Hematopoietic multipotent progenitor cell treated with erythropoietin and hydrocortisone succinate and interleukin-3 and kit ligand, for 4 days (in vitro differentiated cells): ENCODE measurements at places on chromosomes 1 and 21.

GRCh38 chr1:18776777-18777176, 82.7 kb downstream of the TAS1R2 start:
- no peak for DNase-seq

- no peak for DNase-seq
These were observed 6.2 kb downstream of the RCC2 start for GRCh38 chr1:17433261-17433660.

GRCh38 chr21:40356644-40357043, 489.4 kb downstream of the PCP4 start:
- no peak for DNase-seq

DNA sequence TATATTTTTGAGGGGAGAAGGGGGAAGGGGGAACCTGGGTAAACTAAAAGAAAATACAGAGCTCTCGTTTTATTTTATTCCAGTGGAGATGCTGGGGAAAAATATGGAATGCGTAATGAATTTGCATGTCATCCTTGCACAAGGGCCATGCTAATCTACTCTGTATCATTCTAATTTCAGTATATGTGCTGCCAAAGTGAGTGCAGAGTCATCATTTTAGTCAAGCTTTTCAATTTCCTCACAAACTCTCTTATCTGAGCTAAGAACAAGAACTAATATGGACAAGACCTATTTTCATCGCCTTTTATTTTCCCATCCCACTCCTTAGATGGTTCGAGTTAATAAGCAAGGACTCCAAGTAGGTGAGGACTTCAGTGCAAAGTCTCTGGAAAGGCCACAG, 13.2 kb downstream of the ADORA3 start:
- DNase-seq, result no peak

DNA sequence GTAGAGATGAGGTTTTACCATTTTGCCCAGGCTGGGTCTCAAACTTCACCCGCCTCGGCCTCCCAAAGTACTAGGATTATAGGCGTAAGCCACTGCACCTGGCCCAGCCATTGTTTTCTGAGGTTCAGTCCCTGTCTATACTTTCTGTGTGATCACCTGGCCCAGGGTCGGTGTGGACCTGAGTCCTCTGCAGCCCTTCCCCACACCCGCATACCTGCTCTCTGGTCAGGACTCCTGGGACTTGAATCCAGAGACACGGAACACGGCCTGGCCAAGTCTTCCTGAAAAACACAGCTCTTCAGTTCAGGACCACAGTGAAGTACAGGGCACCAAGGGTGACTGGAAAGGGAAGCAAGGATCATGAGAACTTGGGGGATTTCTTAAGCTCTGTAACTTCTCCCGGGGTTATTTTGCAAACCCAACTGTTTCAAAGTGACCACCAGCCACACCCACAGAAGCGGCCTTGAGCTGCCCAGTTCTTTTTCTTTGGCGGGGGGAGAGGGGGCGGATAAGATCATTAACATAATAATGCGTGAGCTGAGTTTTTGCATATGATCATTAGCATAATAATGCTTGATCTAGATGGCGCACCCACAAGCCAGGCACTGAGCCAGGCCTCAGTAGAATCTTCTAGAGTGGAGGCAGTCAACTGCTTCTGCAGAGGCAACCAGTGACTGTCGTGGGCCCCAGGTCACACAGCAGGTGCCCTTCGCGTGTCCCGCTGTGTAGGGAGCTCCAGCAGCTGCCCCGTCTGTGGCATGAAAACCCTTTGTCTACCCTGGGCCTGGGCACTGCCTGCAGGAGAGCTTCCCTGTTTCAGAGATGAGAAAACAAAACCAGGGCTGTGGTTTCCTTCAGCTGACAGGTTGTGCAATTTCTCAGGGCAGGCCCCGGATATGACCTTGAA, 1.7 kb upstream of the NADK start:
- DNase-seq, result peak; percentile 93

DNA sequence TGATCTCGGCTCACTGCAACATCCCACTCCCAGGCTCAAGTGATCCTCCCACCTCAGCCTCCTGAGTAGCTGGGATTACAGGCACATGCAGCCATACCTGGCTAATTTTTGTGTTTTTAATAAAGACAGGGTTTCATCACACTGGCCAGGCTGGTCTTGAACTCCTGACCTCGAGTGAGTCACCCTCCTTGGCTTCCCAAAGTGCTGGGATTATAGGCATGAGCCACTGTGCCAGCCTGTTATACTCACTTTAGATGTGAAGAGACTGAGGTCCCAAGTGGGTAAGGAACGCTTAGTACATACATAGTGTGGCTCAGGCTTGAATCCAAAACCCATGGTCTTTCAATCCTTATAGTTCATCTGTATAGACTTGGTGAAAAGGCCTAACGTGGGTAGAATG, 63.7 kb upstream of the EPS8L3 start:
- no peak for DNase-seq

- DNase-seq, result no peak
These were observed 31.4 kb upstream of the SLAMF9 start for GRCh38 chr1:159985473-159985872.

GRCh38 chr1:245397771-245398170, 243.0 kb downstream of the KIF26B start:
- no peak for DNase-seq

DNA sequence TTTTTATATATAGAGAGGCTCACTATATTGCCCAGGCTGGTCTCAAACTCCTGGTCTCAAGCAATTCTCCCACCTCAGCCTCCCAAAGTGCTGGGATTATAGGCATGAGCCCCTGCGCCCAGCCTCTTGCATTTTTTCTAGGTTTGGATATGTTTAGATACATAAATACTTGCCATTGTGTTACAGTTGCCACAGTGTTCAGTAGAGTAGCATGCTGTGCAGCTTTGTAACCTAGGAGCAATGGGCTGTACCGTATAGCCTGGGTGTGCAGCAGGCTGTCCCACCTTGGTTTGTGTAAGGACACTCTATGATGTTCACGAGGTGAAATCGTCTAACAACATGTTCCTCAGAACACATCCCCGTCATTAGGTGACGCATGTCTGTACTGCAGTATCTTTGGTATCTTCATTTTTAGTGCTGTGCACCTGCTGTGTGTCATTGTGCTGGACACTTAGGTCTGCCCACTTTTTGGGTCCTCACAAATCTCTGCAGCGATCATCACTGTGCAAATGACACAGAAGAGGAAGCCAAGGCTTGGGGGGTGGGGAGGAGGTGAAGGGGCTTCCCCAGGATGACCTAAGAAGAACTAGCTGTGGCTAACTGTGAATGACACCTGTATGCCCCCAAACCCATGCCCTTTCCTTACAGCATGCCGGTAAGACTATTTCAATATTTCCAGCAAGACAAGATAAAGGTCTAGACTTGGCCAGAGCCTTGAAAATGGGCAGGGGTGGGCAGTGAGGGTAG, 44.5 kb downstream of the SDC3 start:
- no peak for DNase-seq

DNA sequence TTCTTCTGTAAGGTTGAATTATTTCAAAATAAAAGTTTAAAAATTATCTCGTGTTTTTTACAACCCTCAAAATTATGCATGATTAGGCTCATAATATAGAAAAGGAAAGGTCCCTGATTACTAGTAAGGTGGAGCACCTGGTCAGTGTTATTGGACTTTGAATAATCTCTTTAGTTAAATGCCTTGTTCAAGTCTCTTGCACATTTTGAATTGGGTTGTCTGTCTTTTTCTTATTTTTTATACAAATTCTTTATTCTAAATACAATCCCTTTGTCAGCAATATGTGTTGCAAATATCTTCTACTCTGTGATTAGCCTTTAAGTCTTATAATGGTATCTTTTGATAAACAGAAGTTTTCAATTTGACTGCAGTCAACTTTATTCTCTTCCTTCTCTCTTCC, 100.7 kb upstream of the TNFSF4 start:
- DNase-seq, result no peak

DNA sequence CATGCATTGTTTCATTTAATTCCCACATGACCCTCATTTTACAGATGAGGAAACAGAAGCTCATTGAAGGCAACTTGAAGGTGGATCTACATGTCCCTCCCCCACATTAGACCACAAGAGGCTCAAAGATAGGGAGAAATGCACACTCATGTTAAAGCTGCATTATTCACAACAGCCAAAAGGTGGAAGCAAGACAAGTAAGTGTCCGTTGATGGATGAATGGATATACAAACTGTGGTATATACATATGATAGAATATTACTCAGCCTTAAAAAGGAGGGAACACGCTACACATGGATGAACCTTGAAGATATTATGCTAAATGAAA, 149.7 kb upstream of the JUN start:
- DNase-seq, result peak; percentile 52

DNA sequence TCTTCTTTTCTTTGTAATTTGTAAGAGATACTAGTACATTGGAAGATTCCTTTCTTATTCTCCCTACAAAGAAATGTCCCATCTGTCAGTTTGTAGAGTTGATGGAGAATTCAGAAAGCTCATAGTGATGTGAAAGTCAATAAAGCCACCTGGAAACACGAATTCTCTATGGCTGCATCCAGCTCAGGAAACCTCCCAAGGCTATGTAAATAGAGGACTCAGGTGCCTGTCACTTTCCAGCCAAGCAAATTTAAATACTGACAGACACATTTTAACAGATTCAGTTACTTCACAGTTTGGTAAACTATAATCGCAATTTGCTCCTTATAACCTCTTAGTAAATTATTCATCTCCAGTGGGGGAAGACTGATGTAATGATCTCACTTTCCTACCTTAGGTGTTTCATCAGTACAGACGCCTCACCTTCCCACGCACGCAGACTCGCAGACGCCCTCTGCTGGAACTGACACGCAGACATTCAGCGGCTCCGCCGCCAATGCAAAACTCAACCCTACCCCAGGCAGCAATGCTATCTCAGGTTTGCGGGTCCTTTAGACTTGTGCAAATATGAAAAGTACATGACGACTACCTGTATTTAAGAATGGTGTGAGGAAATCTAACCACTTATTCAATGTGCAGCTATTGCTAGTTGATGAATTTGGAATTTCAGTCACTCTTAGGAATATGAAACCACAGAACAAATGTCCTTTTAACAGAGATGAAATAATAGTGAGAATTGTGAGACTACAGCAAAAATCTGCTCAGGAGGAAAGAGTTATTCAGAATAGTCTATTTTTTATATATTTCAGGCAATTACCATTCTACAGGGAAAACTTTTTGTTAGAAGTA, 60.6 kb downstream of the PTPRC start:
- peak; percentile 30 for DNase-seq

DNA sequence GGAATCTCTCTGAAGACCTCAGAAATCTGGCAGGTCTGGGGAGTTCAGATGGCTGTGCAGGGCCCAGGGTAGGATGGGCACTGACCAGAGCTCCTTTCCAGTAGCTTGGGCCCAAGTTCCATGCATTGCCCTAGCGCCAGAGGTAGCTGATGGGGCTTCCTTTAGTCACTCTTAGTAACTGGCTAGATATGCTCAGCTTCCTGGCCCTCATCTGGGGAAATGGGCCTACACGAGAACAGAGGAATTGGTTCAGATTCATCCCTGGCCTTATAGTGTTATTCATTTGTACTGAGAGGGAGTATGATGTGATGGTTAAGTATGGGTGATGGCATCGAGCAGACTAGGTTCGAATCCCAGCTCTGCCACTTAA, 15.5 kb upstream of the PSMB2 start:
- DNase-seq, result no peak

GRCh38 chr1:150804671-150805070, 3.4 kb downstream of the CTSK start:
- no peak for DNase-seq

DNA sequence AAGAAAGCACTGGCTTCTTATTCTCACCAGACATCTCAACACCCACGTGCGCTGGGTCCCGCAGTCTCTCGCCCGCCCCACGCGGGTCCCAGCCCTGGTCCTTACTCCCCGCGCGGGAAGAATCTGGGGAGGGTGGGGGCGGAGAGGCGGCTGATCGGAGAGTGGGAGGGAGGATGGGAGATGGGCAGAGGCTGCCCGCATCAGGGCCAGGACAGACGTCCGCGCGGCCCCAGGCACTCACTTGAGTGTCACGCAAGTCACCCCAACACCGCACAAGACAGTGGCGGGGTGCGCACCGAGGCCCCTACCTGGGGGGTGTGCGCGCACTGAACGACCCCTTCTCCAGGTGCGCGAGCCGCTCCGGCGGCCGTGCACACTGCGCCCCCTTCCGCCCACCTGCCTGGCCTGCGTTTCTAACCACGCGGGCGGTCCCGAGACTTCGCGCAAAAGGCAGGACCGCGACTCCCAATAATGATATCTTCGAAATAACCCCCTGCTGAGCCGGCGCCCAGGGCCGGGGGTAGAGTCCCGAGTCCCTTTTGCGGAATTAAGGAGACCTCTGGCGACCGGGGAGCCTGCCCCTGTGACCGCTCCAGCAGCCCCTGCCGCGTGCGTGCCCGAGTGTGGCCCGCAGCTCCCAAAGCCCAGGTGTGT, 6.0 kb upstream of the SIM2 start:
- DNase-seq, result peak; percentile 11

DNA sequence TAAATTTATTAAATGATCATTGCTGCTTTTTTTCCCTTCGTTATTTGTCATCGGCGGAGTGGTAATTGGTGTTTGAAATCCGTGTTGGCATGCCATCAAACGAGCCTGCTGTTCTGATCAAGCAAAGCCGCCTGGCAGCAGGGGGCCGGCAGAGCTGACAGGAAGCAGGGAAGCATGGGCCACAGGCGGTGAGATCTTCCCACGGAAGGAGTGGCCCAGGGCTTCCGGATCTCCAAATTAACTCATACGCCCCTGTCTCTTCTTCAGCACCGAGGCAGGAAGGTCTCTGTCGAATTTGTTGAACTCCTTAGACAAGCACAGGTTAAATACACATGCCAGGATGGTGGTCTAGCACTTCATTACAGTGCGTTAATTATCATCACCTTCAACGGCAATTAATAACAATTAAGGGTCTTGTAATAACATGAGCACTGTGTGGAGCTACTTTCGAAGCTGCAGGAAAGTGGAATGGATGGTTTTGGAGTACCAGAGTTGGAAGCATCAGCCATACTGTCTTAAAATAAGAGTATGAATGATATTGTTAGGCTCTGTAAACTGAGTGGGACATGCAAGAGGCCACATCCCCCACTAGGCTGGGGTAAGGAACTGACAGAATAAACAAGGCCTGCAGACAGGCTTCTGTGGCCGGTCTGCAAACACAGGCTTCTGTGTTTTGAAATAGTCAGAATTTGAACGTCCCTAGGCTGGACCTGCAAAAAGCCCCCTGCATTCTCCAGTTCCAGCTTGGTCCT, 199.4 kb upstream of the DAB1 start:
- DNase-seq, result peak; percentile 9

GRCh38 chr1:43560286-43560685, 29.6 kb downstream of the PTPRF start:
- DNase-seq, result no peak

GRCh38 chr1:237891266-237891665, 544 bp upstream of the ZP4 start:
- DNase-seq, result no peak

- no peak for DNase-seq
These were observed 81.8 kb downstream of the LAMC2 start for GRCh38 chr1:183267646-183268431.

- no peak for DNase-seq
These were observed 117.1 kb upstream of the IFFO2 start for GRCh38 chr1:19073311-19074186.

DNA sequence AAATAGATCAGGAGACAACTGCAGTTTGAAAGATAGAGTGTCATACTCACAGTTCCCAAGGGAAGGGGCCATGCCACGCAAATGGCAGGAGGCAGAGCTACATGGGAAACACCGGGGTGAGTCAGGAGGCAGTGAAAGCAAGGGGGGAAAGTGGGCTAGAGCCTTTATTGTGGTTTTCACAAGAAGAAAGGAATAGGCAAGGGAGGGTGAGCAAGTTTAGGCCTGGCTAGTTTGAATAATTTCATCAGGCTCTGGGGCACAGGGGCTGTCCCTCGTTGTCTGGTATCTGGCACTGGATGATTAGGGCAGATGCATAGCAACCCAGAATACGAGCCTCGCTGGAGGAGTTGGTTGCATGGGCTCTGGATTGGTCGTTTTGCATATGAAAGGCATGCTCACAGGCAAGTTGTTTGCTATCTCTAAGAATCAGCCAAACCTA, 17.0 kb upstream of the ITLN2 start:
- DNase-seq, result peak; percentile 30
